ENCODE measurements at places on chromosomes 5 and 9.

GRCh38 chr9:73009649-73010288 is 56.9 kb upstream of the ALDH1A1 start:
- DNase-seq: no peak

- no peak for DNase-seq
Observed at GRCh38 chr9:98597236-98597771, 111.4 kb downstream of the GABBR2 start.

- DNase-seq: no peak
Observed at GRCh38 chr9:71147368-71147767, 25.9 kb upstream of the TRPM3 start.

GRCh38 chr5:121525706-121526105 is 326.0 kb upstream of the FTMT start:
- no peak for DNase-seq

DNA sequence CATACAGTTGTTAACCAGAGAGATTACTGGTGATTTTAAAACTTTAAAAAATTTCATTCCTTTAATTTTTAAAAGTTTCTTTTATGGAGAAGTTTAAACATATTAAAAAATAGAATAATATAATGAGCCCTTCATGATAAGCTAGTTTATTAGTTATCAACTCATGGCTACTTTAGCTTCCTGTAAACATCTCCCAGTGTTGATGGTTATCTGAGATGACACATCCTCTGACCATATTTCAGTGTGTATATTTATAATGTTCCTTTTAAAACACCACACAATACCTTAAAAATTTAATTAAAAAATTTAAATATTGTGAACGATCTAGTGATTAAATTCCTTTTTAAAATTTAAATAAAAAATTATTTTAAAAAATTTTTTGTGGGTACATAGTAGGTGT is 74.1 kb downstream of the IPO11 start:
- no peak for DNase-seq

DNA sequence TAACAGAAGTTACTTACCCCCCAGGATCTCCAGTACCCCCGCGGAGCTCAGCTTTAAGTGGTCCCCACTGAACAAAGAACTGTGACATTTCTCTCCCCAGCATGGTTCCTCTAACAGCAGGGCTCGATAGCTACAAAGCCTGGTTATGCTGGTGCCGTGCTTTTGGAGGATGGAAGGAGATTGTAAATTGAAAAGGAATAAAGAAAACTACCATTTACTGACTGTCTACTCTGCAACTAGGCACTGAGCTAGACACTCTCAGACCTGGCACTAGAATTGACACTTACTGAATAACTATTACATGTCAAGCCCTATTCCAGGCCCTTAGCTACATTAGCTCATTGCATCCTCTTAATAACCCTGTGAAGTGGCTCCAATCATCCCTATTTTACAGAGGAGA is 145.3 kb downstream of the TTLL11 start:
- peak; percentile 36 for DNase-seq

DNA sequence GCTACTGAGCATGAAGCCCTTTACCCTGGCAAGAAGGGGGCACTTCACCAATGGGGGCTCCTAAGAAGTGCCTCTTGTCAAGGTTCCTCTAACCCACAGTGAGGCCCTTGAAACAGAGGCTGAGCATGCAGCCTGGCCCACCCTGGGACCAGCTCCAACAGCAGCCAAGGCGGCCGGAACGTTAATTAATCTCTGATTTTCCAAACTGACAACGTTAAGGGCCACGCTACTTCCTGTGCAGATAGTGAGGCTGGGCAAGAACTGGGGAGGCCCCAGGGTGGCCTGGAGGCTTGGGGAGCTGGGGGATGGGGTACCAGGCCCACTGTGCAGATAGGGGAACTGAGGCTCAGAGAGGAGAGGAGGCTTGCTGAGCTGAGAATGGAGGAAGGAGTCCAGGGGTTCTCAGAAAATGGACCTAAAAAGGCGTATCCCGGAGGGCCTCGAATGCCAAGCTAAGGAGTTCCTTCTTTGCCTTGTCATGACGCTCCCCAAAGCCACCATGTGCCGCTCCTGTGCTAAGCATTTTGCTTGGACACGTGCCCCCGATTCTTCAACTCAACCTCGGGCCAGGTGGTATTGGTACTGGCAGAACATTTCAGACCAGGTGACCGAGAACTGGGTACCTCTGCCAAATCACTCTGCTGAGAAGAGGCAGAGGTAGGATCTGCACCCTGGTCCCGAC is 72.0 kb upstream of the STXBP1 start:
- no peak for DNase-seq

DNA sequence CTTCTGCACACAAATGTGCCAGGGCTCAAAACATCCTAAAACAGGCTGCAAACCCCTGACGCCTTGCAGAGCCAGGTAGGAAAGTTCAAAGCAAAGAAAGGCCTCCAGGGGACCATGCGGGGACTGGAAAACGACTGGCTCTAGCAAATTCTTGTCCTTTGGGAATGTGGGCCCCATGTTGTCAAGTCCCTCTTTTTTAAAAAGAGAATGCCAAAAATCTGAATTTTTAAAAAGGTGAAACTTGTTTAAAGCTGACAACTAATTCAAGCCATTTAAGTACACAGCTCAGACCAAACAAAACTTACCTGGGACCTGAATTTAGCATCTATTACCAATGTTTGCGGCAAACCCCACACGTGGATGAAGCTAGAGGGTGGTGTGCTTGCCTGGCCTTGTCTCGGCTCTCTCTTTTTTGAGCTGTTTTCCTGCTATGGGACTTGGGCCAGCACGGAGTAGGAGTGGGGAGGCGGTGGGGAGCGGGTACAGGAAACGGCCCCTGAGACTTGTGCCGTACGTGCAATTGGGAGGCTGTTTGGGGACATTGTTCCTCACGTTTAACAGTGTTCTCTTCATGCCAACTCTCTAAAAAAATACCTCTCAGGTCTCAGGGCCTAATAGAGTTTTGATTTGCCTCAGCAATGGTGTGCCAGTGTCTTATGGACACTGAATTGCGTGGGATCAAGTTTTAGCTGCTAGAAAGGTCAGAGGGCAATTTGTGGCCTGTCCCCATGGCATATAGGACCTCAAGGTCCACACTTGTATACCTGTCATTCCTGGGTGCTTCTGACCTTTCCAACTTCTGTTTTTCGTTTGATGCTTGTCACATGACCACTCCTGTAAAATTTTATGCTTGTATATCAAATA is 15.1 kb upstream of the PHF19 start:
- no peak for DNase-seq

- DNase-seq: no peak
Observed at GRCh38 chr9:16434526-16434925, 435.9 kb downstream of the BNC2 start.

DNA sequence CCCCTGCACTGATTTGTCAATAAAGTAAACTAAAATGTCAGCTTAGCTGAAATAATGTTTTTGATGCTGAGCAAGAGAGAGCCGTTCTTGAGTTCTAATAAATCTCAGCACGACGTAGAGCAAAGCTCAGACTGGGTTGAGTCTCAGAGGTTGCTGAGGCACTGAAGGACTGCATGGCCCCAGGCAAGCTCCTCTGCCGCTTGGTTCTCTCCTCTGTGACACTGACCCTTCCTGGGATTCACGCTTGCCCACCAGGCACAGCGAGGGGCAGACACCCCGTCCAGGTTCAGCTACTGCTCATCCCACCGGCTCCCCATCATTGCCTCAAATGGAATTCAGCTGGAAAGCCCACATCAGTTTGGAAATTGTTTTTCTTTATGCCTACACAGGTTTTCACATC is 129.8 kb downstream of the IRX2 start:
- DNase-seq: no peak

DNA sequence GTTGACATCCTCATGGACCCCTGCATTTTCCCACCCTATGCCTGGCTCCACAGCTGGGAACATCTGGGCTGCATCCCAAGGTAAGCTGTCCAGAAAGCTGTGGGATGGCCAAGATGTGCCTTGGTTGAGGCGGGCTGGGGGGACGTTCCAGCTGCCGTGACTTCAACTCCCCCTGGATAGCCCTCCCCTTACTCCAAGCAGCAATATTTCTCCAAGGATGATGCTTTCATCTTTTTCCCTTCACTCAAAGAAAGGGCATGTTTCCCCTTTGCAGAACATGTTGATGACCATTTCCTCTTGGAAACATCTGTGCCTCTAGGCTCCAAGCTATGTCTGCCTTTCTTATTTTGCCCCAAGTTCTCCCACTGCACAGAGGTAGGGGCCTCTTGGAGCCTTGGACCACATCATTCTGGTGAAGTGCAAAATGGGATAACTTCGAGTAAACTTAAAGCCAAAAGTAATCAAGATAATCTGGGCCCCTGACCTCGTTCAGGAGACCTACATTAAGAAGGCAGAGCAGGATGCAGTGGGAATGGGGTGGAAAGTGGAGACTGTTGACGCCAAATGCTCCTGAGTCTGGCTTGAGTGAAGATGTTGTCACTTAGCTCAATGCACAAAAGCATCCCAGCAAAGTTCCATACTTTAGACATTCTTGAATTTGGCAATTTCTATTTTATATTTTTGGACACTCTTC is 175.2 kb downstream of the GAS1 start:
- no peak for DNase-seq

DNA sequence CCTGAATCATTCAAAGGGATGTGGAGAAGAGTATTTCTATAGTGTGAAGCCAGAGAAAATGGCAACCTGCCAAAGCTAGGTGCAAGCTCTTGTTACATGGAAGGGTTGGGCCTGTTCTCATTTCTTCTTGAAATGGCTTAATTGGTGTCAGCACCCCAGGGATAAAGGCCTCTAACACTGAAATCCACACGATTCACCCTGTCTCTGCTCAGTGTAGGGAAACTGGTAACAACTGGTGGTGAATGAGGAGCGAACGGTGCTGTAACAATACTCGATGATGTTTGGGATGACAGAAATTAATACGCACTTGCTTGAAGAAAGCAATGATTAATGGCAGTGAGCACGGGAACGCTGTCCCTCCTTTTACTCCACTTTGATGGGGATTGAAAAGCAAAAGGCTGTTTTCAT is 16.2 kb downstream of the PBX3 start:
- peak; percentile 95 for DNase-seq

DNA sequence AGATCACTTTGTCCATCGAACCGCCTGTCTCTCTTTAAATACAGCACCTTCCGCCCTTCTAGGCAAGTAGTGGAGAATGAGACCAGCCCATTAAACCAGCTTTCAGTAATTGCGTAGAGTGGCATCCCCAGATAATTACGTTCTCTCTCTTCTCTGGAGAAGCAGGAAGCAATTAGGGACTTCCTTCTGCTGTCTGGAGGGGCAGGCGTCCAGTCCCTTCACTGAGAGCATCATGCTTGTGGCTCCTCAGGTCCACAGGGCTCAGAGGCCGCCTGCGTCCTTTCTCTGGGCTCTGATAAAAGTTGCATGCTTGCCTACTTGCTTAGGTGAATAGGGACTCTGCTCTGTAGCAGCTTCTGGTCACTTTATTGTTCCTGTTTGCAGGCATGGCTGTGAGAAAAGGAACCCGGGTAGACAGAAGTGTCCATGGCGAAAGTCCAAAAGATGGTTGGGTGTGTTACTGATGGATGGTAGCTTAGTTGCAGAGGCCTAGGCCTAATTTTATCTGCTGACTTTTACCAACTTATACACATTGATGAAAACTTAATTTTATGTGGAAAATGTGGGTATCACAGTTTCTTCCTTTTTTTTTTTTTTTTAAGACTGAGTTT is 299.1 kb upstream of the PANK3 start:
- DNase-seq: no peak

DNA sequence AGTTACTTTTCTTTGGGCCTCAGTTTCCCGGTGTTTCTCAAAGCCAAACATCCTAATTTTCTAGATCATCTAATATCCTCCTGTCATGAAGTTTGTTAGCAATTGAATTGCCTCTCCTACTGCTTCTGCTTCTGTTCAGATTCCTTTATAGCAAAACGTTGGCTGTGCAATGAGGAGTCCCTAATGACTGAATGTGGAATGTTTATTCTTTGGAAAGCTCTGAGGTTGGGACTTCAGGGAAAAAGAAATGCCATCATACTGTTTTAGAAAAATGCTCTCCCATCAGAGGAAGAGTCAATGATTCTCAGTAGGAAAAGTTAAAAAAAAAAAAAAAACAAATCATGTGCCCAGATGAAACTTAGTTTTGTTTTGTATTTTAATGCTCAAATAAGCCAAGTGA is 268.7 kb upstream of the PAPPA start:
- DNase-seq: no peak

GRCh38 chr5:16043349-16043965 is 136.1 kb downstream of the MARCHF11 start:
- DNase-seq: no peak

GRCh38 chr5:148967783-148968182 is 95.1 kb downstream of the SH3TC2 start:
- DNase-seq: no peak

DNA sequence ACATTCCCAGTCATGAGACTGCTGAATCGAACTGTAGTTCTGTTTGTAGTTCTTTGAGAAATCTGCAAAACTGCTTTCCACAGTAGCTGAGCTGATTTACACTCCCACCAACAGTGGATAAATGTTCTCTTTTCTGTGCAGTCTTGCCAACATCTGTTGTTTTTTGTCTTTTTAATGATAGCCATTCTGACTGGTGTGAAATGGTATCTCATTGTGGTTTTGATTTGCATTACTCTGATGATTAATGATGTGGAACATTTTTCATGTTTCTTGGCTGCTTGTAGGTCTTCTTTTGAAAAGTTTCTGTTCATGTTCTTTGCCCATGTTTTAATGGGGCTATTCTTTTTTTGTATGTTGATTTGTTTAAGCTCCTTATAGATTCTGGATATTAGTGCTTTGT is 187.3 kb upstream of the TLE4 start:
- DNase-seq: no peak

- no peak for DNase-seq
Observed at GRCh38 chr9:28720746-28721145, 1147.5 kb upstream of the C9orf72 start.

- DNase-seq: no peak
Observed at GRCh38 chr9:93057042-93057702, 1.3 kb upstream of the SUSD3 start.

Data from NCI-H1436 (cell line).